ENCODE measurements at places on chromosomes 3 and 15.

GRCh38 chr3:108283006-108283405 is 13.3 kb upstream of the HHLA2 start:
- DNase-seq = no peak

DNA sequence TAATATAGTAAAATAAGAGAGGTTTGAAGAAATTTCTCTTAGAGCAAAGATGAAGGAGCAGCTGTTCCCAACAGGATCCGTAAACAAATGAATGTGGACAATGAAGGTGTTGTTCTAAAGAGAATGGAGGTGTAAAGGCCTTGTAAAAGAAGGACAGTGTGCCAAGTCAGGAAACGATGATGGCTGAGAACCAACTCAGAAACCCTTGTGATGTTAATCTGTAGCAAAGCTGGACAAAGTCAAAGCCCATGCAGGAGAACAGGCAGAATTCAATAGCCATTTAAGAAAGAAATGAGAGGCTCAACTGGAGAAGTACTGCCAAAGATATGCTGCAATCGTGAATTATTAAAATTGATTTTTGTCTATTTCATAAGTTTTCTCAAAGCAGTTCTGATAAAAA is 192.2 kb downstream of the MBNL1 start:
- DNase-seq = no peak

DNA sequence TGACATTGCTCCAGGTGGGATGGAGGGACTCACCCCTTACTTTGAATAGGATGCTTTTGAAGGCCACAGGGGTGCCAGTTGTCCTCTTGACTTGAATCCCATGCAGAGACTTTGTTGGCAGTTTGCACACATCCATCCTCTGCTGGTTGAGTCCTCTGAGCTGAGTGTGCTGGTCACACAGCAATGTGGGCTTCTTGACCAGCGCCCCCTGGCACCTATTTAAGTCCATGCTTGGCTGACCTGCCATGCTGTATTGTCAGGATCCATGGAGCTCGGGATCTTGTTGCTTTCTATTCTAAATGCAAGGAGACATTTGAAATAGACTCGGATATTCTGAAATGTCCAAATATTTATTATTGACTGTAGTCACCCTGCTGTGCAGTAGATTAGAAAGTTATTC is 19.8 kb downstream of the RAB7A start:
- no peak for DNase-seq

GRCh38 chr3:155313300-155313699 is 19.8 kb upstream of the STRIT1 start:
- no peak for DNase-seq

DNA sequence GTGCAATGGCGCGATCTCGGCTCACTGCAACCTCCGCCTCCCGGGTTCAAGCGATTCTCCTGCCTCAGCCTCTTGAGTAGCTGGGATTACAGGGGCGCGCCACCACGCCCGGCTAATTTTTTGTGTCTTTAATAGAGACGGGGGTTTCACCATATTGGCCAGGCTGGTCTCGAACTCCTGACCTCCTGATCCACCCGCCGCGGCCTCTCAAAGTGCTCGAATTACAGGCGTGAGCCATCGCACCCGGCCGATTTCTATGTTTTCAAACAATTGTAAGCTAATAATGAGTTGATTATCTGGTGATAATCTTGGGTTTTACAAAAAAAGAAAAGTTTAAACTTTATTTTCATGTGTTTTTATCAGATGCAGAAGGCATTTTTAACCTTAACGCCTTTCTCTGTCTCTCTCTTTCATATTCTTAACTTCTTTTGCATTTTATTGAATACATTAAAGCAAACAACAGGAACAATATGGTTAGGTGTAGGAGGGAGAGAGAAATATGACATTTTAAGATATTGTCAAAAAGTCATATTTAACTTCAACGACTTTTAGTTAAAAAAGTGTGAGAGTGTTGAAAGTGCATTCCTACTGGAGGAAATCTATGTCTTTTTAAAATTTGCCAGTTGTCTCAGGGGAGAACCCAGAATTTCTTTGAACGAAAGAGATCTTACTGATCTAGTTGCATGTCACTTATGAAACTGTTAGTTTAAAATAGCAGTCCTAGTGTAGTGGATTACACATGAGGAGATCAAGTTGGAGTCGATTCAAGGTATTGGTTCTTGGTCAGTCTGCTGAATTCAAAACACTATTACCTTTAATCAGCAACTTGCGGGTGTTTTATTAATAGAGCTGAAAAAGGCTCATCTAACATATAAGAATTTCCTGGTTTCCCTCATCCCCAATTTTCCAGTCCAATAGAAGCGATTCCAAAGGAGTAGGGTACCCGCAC is 3.4 kb upstream of the MEIS2 start:
- DNase-seq = no peak

- no peak for DNase-seq
Observed at GRCh38 chr3:162096874-162097273, 600.3 kb downstream of the OTOL1 start.

DNA sequence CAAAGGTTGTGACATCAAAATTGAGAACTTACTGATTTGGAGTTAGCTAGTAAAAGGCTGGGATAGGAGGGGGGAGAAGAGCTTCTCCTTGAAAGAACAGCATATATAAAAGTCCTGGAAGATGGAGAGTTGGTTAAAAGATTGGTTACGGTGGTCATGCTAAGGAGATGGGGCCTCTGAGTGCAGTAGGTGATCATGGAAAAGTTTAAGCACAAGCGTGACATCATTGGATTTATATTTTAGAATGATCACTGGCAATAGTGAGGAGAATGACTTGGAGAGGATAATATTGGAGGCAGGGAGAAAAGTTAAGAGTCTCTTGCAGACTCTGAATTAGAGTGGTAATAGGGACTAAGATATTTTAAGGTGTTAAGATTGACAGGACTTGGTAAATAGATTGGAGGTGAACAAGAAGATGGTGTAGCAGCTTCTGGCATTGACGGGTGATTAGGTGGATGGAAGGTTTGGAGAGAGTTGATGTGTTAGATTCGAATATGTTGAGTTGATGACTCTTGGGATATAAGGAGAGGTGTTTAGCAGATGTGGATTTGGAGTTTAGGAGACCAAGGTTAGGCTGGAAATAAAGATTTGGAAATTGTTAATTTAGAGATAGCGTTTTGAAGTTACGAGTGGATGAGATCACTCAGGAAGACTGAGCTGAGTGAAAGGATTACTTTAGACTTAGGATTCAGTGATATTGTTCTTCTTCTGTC is 19.6 kb downstream of the PIAS1 start:
- no peak for DNase-seq

All from NCI-H1417 treated with DMSO at 0.1 percent for 48 hours (cell line).